ENCODE measurements at places on chromosomes 5 and 9.

GRCh38 chr5:59035681-59036080 lies 452.8 kb downstream of the RAB3C start:
- DNase-seq = no peak

GRCh38 chr5:38905516-38905915 lies 59.7 kb downstream of the OSMR start:
- no peak for DNase-seq

DNA sequence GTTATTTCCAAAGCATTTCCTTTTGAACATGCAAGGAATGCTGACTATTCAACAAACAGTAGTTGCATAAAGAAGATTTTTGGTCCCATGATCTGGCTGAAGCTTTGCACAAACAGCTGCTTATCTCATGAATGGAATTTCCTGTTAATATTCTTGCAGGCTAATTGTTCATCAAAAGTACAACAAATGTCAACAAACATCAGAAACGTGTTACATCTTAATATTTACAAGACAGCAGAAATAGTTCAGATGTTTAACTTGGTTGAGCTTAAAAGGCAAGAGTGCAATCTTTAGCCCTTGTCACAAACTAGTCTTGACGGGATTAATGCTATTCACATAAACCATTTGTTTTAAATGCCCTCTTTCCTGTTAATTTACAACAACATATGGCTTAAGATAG lies 47.9 kb upstream of the BASP1 start:
- no peak for DNase-seq

- DNase-seq = no peak
These were observed 21.2 kb downstream of the ZSWIM6 start for GRCh38 chr5:61353293-61353692.

DNA sequence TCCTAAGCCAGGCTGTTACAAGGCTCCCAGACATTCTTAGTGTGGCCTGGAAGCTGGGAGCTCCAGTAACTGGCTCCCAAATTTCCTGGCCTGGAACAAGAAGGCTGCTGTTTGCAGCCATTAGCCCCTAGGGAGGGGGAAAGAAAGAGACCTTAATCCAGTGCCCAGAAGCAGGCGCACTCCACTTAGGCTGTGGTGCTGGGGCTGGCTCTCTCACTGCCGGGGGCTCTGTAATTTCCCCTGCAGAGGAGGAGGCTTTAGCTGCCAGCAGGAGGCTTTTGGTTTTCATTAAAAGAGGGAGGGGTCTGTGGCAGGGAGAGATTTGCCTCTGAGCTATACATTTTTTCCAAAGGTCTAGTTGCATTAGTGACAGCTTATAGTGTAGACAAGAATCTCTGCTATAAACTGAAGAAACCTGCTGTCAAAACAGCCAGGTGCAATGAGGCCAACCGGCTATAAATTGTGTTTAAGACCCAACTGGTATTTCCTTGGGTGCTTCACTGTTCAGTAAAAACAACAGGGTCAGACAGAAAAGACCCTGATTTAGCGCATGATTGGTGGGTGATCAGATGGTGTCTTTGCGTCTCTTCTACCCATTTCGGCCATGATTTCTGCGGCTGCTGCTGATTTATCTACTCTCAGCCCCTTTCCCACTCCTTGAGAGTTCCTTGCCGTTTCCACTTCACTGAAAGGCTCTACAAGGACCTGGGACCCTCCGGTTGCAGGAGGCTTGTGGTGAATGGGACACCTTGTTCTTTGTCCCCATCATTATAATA lies 254.6 kb downstream of the AOPEP start:
- no peak for DNase-seq

GRCh38 chr5:18403141-18403540 lies 768.9 kb downstream of the TAF11L14 start:
- DNase-seq = no peak

GRCh38 chr5:126975796-126976195 lies 54.6 kb downstream of the MARCHF3 start:
- no peak for DNase-seq

DNA sequence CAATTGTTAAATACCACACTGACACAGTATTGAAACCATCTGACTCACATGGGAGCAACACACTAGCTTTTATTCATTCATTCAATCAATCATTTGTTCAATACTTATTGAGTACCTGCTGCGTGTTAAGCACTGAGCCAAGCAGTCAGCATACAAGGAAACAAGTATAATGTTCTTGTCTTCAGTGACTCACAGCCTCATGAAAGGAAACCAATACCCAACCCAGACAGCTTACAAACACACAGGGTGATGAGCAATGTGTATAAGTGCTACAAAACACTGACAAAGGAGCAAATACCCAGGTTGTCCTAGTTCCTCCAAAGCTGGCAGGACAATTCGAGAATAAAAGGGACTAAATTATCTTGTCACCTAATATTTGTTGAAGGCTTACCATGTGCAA lies 67.6 kb upstream of the RASEF start:
- no peak for DNase-seq

GRCh38 chr9:16309082-16309468 lies 561.4 kb downstream of the BNC2 start:
- DNase-seq = no peak

DNA sequence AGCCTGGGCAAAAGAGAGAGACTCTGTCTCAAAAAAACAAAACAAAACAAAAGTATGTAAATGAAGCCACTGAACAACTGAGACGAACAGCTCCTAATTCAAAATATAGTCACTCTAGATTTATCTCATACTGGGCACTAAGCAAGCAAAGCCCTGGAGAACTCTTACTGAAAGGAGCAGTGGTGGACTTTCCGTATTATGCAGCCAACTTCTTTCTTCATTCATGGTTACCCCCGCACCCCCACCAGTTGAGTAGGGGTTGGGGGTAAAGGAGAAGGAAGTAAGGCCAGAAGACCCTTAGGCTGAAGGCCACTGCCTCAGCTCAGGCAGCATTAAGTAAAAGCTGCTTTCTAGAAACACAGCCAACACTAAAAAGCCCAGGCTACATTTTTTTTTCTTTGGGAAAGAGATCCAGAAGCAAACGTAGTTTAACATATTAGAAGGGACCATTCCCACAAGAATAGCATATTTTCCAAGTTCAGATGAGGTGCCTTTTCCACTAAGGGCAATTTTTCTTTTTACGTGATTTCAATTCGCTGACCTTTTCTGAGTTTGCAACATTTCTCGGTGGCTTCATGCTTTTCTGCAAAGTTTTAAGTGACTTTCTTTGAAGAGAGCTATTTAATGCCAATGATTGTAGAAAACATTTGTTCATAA lies 55.3 kb downstream of the MAPKAP1 start:
- DNase-seq = no peak

- no peak for DNase-seq
These were observed 13.4 kb downstream of the EXD3 start for GRCh38 chr9:137409515-137409914.

GRCh38 chr9:136527721-136528710 lies 17.8 kb downstream of the NOTCH1 start:
- no peak for DNase-seq

GRCh38 chr5:39691136-39691535 lies 266.4 kb upstream of the DAB2 start:
- no peak for DNase-seq

- DNase-seq = no peak
These were observed 2.1 kb downstream of the HNRNPAB start for GRCh38 chr5:178206166-178207101.

GRCh38 chr5:93277051-93277450 lies 304.0 kb downstream of the NR2F1-AS1 start:
- no peak for DNase-seq

DNA sequence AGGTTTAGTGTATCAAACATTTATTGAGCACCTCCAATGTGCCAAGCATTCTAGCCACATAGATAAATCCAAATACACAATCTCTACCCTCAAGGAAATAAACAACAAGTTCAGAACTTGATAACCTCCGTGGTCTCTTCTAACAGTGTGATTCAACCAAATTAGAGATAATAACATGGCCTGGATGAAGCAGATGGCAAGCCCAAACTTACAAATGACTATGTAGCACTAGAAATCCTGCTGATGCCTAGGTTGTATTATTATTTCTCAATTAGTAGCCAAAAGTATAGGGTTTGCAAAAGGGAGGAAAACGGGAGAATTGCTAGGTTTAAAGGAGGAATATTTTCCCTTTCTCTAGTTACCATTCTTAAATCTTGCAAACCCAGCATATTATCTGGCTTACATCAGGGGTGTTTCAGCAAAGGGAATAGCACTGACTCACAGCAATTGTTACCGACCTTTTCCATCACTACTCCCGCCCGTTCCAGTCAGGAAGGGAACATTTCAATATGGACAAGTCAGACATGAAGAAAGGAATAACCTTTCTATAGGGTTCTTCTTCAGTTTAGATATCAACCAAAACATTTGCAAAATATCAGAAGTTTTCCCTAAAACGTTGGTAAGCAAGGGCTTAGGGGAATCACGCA lies 2.3 kb downstream of the DPYSL3 start:
- no peak for DNase-seq

DNA sequence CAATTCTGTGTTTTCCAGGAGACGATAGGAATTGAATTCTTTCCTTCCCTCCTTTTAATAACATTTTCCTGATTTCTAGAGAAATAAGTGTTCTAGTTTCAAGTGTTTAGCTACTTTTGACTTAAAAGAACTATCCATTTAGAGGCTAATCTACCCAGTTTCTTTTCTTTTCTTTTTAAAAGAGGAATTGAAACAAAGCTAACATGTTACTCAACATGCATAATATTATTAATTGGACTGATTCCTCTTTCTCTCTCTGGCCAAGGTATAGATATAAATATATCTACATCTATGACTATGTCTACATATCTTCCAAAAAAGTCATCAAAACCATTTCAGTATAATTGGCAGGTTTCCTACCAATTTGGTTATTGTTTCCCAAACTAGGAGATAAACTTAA lies 309.8 kb downstream of the TRPM3 start:
- no peak for DNase-seq

DNA sequence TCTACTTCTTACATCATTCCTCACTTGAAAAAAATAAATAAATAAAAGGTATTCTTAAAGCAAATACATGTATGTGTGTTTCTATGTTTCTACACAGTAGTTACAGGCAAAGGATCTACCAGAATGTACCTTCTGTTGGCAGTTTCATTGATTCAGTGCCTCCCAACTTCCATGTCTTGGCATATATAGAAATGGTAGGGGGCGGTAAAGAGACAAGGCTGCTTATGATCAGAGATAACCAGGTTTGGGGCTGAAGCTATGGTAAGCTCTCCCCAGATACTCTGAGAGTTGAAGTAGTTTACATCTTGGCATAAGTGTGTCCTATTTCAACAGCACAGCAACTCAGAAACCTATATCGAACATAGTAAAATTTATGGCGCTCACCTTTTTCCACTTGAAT lies 1075.4 kb upstream of the C9orf72 start:
- DNase-seq = no peak

GRCh38 chr9:5629312-5630080 lies 589 bp downstream of the RIC1 start:
- DNase-seq = peak; percentile 64

- no peak for DNase-seq
These were observed 274.2 kb downstream of the TMEM167A start for GRCh38 chr5:82802954-82803353.

- DNase-seq = no peak
These were observed 21.9 kb downstream of the CSF2 start for GRCh38 chr5:132095424-132095972.

- DNase-seq = no peak
These were observed 5.1 kb downstream of the STARD4 start for GRCh38 chr5:111507276-111507675.

- DNase-seq = no peak
These were observed 237.2 kb downstream of the ARL15 start for GRCh38 chr5:54073131-54073530.

DNA sequence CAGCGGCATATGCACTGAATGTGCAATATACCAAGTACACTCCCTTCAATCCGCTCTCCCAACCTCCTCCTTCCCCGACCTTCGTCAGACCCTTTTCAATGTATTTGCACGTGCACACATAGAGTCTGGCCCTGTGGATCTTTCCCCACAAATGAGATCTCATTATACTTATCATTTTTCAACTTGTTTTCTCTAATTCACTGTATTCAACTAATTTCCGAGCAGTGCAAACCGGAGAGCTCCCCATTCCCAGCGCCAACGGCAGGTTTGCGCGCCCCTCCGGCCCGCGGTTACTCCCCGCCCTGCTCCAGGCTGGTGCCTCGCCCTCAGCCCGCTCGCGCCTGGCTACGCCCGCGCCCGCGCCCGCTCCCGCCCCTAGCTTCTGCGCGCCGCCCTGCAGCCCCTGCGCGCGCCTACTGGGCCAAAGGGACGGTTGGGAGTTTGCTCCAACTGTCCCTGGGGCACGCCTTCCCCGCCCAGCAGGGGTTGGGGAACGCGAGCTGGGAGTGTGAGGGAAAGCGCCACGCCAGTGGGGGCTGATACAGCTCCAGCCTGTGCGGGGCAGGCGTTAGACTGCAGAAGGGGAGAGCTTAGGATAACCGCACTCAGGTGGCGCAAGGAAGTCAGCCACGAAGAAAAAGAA lies 3.3 kb upstream of the CDC20B start:
- DNase-seq = no peak

DNA sequence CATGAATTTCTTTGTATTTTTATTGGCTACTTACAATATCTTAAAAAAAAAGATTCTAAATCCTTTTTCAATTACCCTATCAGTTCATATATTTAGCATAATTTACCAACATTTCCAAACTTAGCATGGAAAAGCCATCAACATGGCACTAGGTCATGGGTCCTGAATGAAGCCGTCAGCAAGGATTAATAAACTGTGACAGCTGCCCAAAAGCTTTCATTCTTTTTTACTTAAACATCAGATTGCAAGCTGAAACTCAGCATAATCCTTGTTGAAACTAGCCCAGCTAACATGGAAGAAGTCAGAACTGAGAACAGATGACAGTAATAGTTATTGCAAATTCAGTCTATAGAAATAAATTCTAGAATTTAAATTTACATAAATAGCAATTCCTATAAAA lies 209.8 kb downstream of the ADAMTS6 start:
- no peak for DNase-seq

DNA sequence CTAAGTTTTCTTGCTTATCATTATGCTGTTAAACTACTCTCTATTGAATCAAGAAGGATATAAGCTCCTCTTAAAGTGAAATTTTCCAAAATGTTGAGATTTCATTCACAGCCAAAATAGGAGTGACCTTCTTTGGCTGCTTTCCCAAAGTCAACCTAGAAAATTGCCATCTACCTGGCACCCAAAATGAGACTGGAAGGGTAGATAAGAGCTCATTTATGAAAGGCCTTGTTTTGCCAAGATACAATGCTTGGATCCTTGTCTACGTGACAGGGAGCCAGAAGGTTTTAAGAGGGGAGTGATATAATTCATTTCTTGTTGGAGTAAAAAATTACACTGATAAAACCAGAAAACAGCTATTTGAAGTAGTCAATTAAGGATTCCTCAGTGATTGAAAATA lies 287.1 kb downstream of the IZUMO3 start:
- no peak for DNase-seq

GRCh38 chr5:171927345-171927941 lies 79.0 kb downstream of the FBXW11 start:
- no peak for DNase-seq

GRCh38 chr5:83256091-83256780 lies 178.9 kb downstream of the XRCC4 start:
- no peak for DNase-seq

DNA sequence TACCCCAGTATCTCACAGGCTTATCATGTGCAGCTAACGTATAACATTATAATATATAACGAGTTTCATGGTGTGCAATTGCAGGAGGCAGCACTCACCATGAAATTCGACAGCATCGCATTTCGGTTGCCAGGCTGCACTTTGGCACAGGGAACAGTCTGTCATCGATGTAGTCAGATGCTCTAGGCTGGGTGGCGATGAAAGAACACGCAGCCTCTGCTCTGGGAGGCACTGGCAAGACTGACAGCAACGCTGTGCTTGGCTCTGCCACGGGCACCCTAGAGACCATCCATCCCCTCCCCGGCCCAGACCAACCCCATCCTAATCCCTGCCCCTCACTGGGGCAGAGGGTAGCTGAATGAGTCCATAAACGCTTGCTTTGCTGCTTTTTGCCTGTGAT lies 290.8 kb downstream of the MED10 start:
- no peak for DNase-seq
